ENCODE measurements at places on chromosomes 7 and 10.
A peak's percentile ranks its signal among the peaks of the same experiment; 100 is the strongest.

GRCh38 chr7:143504215-143504936 lies 26.7 kb downstream of the TAS2R41 start:
- no peak for DNase-seq

GRCh38 chr7:14905764-14906163 lies 3.2 kb upstream of the DGKB start:
- DNase-seq, result no peak

DNA sequence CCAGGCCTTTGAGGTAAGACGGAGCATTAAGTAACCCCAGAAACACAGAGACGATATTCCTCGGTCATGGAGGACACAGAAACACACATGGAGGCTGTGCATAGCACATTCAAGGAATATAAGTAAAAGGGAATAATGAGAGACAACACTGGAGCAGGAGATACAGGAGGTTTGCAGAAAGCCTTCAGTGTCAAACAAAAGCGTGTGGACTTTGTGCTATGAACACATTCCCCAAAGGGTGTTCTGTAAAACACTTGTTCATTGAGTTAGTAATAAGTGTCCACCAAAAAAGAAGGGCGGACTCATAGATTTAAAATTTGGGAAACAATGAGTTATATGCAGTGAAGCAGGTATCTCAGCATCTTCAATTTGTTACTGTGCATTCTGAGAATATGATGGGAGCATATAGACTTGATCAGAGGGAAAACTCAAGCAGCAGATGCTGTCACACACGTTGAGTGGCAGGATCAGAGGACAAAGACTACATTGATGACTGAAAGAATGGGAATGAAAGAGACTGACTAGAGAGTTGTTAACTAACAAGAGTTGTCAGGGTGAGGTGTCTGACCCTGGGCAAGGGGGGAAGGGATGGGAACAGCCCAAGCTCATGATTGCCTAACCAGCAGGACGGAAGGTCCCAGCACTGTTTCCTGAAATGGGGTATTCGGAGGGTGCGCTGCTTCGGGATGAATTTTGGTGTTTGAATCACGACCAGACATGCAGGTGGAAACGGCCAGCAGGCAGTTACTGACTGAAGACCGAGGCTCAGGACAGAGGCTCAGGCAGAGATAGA lies 85.2 kb upstream of the VIPR2 start:
- DNase-seq, result no peak

GRCh38 chr10:107611115-107611514 lies 446.6 kb upstream of the SORCS1 start:
- no peak for DNase-seq

DNA sequence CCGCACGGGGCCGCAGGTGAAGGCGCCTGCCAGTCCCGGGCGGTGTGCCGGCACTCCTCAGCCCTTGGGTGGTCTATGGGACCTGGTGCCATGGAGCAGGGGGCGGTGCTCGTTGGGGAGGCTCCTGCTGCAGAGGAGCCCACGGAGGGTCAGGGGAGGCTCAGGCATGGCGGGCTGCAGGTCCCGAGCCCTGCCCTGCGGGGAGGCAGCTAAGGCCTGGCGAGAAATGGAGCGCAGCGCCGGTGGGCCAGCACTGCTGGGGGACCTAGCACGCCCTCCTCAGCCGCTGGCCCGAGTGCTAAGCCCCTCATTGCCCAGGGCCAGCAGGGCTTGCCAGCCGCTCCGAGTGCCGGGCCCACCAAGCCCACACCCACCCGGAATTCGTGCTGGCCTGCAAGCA lies 18.9 kb downstream of the AKR1E2 start:
- DNase-seq, result no peak

GRCh38 chr7:113159746-113160339 lies 41.5 kb upstream of the SMIM30 start:
- peak; percentile 72 for DNase-seq

GRCh38 chr7:2185715-2186114 lies 47.0 kb downstream of the MAD1L1 start:
- DNase-seq, result no peak

DNA sequence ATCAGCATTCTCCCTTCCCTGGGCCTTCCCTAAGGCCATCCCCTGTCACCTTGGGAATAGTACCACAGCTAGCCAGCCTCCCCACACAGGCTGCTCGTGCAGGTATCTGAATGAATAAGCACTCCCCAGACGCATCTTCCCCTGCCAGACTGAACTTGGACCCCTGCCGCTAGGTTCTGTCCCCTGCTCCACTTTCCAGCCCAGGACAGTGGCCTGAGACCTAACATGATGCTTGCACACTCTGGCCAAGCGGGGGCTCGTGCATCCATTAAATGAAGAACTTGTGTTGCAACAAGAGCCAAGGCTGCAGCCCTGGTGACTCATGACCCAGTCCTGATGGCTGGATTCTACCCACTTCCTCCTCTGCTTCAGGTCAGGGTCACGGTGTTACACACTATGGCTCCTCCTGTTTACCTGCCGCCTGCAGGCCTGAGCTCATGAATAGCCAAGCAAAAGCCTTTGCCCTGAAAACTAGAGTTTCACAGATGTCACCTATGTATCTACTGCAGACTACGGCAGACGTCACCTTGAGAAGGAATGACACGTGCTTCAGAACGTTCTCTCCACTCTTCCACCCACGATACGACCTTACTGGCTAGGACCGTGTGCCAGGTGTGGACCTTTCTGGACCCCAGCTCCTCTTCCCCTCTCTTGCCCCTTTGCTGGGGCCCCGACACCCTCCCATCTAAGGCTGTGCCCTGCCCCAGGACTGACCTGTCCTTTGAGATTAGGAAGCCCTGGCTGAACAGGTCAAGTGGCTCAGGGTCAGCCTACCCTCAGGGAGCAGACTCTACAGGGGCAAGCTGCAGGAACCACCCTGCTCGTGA lies 6.5 kb downstream of the ASB13 start:
- peak; percentile 32 for DNase-seq

- no peak for DNase-seq
These were observed 90.4 kb downstream of the COBL start for GRCh38 chr7:51226063-51226755.

DNA sequence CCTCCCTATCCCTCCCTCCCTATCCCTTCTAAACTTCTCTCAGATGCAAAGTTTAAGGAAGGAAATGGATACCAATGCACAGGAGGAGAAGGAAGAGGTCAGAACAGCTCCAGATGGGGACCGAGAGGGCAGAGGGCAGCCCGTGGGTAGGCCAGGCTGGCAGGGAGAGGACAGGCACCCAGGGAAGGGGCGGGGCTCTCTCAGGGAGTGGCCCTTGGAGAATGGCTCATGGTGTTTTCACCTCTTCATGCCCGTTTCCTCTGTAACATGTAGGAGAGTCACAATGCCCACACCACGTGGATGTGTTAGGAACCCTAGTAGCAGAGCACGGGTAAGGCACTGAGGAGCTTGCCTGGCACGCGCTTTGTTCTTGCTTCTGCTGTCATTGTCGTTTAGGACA lies 264.5 kb downstream of the CELF2 start:
- no peak for DNase-seq

GRCh38 chr7:73822319-73823173 lies 8.2 kb upstream of the CLDN4 start:
- DNase-seq, result peak; percentile 90

DNA sequence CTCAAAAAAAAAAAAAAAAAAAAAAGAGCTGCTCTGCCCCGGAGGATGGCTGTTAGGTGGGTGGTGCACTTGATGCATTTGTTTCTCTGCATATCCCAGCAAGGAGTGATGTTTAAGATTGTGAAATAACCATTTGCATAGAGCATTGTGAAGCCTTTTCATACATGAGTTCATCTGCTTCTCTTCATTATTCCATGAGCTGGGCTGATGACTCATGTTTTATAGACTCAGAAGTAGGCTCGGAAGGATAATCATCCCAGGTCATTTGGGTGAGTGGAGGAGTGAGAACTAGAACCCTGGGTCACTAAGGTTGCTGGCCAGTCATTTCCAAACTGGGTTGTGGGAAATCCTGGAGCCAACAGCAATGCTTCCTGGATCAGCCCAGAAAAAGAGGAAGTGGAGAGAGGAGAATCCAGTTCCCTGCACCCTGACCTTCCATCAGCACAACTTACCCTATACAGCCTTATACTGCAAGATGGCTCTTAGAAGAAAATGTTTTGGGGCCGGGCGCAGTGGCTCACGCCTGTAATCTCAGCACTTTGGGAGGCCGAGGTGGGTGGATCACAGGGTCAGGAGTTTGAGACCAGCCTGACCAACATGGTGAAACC lies 45.3 kb downstream of the TACC2 start:
- DNase-seq, result peak; percentile 35

- no peak for DNase-seq
These were observed 158.5 kb upstream of the AUTS2 start for GRCh38 chr7:69439636-69440325.

Data from adipocyte (in vitro differentiated cells).